ENCODE measurements at places on chromosomes 4 and X.
A peak's percentile ranks its signal among the peaks of the same experiment; 100 is the strongest.

GRCh38 chrX:105650986-105651385, 171.4 kb upstream of the NRK start:
- peak; percentile 58 for DNase-seq

- DNase-seq = peak; percentile 51
These were observed 1.8 kb upstream of the GABRQ start for GRCh38 chrX:152635941-152636340.

DNA sequence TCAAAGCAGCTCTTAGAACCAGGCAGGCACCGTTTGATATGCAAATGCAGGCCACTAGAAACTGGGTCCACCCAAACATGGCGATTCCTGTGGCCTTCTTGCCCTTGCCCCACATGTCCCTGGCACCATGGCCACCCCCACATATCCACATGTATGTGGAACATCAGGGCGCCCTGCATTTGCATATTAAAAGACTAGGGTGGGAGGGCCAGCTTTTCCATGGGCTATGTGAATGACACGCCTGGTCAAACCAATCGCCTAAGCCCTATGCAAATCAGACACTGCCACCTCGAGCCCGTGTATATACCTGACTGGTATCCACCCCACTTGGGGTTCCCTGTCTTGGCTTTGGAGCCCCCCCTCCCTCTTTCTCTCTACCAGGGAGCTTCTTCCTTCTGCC, 107.0 kb downstream of the ABLIM2 start:
- no peak for DNase-seq

DNA sequence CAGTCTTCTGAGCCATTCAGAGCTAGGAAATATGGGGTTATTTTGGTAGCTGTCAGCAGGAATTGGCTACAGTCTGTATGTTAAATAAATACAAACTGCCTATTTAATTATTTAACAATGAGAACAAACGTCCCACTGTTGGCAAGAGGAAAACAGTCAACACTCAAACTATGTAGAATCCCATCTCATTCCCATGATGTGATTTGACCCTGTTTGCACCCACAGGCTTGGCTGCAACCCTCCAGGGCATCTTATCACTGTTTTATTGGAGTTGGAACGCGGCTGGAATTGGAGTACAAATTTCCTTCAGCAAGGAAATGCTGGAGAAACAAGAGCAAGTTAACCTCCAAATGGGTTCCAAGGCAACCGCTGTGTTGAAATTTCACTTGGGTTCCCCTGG, 124.0 kb downstream of the KIT start:
- peak; percentile 57 for DNase-seq

DNA sequence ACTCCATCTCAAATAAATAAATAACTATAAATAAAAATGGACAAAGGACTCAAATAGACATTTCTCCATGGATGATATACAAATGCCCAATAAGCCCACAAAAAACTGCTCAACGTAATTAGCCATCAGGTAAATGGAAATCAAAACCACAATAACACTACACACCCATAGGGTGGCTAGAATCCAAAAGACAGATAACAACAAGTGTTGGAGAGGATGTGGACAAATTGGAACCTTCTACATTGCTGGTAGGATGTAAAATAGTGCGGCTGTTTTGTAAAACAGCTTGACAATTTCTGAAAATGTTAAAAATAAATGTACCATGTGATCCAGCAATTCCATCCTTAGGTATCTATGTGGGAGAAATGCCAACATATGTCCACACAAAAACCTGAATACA, 52.1 kb downstream of the ZNF157 start:
- no peak for DNase-seq

DNA sequence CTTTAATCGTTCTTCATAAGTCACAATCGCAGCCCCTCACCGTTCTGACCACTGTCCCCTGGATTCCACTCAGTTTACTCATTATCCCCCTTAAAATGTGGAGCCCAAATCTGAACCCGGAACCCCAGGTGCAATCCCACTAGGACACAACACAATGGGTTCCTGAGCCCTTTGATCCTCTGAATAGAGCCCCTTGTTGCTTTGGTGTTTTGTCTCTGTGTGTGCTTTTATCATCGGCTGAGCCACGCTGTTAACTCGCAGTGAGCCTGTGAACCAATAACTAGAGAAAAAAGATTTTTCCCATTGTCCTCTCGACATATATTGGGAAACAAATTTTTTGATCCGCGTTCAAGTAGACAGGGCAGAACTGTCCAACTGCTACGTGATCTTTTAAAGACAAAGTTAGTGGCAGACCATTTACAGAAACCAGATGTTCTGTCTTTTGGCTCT, 617 bp upstream of the PDHA1 start:
- DNase-seq = no peak

DNA sequence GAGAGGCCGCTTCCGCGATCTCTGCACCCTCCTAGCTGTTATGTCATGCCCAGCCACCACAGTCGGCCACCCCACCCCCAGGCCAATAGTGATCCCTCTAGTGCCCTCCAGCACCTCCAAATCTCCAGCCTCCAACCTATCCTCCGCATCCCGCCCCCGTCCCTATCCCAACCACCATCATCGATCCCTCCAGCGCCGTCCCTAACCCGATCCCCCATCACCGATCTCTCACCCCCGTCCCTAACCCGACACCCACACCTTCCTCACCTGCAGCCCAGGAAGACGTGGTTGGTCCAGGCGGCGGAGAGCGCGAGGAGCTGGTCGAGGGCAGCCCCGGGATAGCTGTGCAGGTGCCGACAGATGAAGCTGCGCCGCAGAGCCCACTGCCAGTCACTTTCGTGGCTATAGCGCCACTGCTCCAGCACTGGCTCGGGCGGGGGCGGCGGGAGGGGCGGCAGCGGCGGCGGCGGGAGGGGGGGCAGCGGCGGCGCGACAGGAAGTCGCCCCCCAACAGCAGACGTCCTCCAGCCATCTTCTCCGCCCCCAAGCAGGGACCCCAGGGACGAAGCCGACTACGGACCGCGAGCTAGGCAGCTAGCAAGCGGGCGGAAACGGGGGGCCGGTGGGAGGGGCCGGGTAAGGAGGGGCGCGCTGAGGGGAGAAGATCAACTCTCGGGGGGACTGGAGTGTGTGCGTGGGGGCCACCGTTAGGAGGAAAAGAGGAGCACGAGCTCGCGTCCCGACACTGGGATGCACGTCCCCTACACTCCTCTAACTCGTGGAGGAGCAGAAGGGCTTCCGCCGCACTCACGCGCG, 552 bp downstream of the NKRF start:
- peak; percentile 70 for DNase-seq

GRCh38 chrX:112636288-112636687, 43.5 kb downstream of the LHFPL1 start:
- no peak for DNase-seq

DNA sequence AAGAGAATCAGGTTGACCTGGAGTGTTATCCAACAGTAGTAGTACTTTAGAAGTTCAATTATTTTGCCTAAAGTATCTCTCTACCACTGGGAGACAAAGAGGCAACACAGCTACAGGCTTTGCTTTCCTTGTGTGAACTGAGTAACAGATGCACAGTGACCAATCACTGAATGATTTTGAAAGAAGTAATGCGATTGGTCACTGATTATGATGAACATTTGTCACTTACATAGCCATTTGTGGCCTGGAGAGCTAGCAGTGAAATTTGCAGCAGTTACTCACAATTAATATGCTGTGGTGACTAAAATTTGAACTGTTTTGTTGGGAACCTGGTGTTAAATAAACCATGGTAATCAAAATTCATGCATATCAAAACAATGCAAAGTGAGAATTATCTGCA, 508.7 kb upstream of the DIPK2B start:
- DNase-seq = no peak

- DNase-seq = no peak
These were observed 13.6 kb downstream of the PRSS12 start for GRCh38 chr4:118338981-118339765.

DNA sequence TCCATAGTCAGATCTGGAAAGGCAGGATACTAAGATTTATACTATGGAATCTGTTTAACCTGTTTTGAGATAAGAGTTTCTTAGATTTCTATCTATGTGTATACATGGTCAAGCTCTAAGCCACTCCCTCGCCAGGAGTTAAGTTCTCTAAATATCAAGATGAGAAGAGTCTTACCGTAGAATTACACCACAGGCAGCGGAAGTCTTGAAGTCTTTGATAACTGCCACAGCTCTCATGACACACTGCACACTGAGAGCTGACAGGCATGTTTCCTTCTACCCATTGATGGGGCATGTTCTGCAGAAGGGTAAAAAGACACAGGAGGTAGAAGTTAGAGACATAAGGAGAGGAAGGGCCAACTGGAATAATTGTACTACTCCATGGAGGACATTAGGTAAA, 67.7 kb downstream of the DGKK start:
- no peak for DNase-seq

DNA sequence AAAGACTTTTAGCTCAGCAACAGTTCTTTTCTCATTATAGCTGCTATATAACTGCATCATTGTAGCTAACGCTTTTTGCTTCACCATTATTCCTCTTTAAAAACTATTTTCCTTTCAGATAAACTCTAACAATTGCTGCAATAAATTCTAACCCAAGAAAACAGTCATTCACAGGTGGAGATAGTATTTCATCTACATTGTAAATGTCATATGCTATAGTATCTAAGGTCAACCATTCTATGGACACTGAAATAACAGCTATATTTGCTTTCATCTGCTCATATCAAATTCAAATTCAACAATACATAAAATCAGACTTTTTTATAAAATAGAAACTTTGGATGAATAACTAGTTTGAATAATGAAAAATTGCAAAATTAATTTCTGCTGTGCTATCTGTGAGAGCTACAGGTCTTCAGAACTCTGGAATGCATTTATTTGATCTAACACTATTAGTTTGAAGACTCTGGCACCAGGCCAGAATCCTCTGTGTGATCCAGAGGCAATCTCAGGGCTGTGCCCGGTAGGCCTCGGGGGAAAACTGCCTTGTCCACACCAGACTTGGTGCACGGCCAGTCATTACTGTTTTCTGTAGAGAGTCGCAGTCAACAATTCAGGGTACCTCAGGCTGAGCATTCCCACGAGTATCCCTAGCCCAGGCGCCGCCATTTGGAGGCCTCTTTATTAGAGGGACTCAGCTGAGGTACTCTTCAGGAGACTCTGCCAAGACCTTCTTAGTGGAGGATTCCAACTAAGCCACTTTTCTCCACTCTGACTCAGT, 332.4 kb downstream of the SLC7A11 start:
- no peak for DNase-seq

DNA sequence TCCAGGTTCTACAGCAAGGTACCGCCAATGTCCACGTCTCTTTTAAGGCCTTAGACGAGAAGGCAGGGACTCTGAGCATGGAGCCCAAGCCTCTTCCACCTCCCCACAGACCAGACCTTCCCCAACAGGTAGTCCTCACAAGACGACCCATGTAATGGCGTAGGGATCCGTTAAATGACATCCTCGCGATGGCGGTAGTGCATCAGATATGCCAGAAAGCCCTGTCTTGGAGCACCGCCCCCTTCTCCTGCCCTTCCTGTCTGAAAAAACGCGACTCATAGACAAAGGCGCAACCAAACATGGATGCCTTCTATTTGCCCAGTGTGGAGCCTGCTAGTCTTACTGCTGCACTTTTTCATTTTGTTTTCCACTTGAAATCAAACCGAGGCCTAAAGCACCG, 185.4 kb downstream of the OR13H1 start:
- no peak for DNase-seq

GRCh38 chrX:17560385-17560784, 176.9 kb upstream of the SCML1 start:
- DNase-seq = no peak

- no peak for DNase-seq
These were observed 23.3 kb downstream of the MTHFD2L start for GRCh38 chr4:74181219-74181618.

GRCh38 chr4:79287076-79287475, 38.8 kb downstream of the NAA11 start:
- DNase-seq = no peak

GRCh38 chrX:15366506-15367352, 17.5 kb downstream of the VEGFD start:
- no peak for DNase-seq

DNA sequence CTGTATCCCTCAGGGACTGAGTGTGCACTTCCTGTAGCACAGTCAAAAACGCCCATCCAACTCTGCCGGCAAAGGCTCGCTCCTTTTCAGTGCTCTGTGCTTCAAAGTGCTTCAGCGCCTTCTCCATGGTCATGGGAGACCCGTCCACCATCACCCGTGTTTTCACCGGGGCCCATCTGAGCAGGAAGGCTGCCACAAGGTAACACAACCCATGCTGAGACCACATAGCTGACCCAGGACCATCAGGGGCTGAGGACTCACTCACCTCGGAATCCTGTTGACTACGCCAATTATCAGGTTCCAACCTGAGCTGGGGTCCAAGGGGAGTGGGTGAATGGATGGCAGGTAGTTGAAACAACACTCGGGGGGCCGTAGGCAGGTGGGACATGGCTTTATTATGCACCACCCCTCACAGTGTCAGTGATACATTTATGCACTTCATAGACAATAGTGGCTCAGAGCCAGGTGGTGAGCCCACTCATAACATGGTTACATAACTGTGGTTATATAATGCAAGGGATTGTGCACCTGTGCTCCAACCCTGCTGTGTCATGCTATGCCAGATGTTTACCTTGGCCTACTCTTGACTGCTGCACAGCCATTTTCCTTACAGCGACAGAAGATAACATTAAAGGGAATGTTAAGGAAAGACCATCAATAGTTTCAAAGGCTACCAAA, 227.8 kb downstream of the ADGRL3 start:
- DNase-seq = no peak

Measured in right hindlimb (tissue), 1 donor.